ENCODE measurements at places on chromosomes 13 and 19.

DNA sequence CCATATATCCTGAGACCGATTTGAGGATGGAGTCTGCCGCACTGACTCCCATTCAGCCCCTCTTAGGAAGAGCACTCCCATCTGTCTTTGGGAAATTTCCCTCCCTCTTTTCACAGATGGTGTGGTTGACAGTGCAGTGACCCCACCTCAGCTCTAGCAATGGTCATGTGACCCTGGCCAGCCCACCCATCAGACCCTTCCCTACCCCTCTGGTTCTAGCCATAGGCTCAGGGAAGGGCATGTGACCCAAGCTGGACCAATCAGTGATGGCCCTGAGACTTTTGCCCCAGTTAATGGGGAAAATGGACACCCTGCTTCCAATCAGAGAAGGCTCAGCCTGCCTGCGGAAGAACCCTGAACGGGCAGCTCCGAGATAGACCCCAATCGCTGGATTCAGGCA, 26.3 kb downstream of the IL12RB1 start:
- DNase-seq, result no peak

DNA sequence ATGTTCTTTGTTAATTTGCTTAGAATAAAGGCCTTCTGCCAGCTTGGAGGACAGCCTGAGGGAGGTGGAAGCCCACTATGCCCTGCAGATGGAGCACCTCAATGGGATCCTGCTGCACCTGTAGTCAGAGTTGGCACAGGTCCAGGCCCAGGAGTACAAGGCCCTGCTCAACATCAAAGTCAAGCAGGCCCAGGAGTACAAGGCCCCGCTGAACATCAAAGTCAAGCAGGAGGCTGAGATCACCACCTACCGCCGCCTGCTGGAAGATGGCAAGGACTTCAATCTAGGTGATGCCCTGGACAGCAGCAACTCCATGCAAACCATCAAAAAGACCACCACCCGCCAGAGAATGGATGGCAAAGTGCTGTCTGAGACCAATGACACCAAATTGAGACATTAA, 41.7 kb downstream of the ZNF85 start:
- no peak for DNase-seq

- DNase-seq, result no peak
These were observed 13.6 kb downstream of the COMP start for GRCh38 chr19:18777301-18778075.

- no peak for DNase-seq
These were observed 43.1 kb upstream of the STARD13 start for GRCh38 chr13:33328701-33329100.

DNA sequence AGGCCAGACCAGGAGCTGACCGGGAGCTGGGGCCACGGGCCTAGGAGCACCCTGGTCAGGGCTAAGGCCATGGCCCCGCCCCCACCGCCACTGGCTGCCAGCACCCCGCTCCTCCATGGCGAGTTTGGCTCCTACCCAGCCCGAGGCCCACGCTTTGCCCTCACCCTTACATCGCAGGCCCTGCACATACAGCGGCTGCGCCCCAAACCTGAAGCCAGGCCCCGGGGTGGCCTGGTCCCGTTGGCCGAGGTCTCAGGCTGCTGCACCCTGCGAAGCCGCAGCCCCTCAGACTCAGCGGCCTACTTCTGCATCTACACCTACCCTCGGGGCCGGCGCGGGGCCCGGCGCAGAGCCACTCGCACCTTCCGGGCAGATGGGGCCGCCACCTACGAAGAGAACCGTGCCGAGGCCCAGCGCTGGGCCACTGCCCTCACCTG, 6.6 kb downstream of the SPHK2 start:
- peak; percentile 36 for DNase-seq

All from NB4 (cell line).